Omental fat pad (tissue), 4 donors: ENCODE measurements at places on chromosomes 12 and 14. TPM values are rescaled to one million over a fixed set of nuclear protein-coding genes. Genes with fewer than 3 reads are reported as not detected.

- no peak for DNase-seq
These were observed 36.4 kb upstream of the SYT10 start for GRCh38 chr12:33476058-33476457.

- no peak for DNase-seq
These were observed 13.2 kb downstream of the PRPF40B start for GRCh38 chr12:49636574-49636973.

DNA sequence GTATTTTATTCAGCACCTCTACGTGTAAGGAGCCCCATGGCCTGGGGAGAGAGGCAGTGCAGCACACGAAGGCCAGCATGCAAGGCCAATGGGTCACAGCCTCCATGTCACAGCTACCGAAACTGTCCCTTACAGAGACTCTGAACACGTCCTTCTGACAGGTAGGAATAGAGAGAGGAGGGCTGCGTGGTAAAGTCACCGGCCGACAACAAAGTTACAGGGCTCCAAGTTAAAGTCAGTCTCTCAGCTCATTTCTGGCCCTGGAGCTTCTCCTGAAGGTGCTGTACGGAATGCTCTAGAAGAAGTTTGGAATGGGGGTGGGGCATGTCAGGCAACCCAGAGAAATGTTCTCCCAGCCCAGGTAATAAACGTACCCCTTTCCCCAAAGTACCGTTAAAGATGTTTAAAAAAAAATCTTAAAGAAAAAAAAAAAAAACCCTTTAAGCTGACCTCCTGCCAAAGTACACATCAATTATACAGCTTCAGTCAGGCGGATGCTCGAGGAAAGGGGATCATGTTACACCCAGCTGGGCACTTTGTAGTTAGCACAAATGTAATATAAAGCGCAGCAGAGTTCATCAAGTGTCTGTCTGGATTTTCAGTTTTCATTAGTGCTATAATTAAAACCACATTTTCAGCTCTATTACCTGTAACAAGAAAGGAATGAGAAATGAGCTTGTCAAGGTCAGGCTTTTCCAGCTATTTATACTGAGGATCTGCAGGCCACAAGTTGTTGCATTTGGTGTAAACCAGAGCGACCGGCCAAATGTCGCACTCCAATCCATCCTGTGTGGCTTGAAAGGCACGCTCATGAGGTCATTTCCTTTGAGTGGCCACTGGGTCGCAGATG is 53.3 kb upstream of the CDKN3 start:
- DNase-seq, result no peak

- no peak for DNase-seq
These were observed 61.7 kb upstream of the DDX11 start for GRCh38 chr12:31011746-31012566.

DNA sequence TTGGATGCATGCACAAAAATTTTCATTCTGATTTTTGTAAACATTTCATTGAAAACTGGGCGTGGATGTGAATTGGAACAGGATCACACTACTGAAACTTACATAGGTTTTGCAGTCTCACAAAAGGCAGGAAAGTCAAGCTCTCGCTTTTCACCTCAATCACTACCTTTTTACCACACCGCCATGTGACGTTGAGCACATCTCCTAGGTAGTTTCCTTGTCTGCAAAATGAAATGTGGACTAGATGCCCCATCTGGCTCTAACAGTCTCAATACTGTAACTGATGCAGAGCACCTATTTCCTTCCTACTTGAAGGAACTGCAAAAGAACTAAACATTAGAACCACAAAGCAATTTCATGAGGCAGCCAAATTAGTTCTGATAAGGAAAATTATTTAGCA is 4.4 kb upstream of the YY1 start:
- DNase-seq, result no peak

DNA sequence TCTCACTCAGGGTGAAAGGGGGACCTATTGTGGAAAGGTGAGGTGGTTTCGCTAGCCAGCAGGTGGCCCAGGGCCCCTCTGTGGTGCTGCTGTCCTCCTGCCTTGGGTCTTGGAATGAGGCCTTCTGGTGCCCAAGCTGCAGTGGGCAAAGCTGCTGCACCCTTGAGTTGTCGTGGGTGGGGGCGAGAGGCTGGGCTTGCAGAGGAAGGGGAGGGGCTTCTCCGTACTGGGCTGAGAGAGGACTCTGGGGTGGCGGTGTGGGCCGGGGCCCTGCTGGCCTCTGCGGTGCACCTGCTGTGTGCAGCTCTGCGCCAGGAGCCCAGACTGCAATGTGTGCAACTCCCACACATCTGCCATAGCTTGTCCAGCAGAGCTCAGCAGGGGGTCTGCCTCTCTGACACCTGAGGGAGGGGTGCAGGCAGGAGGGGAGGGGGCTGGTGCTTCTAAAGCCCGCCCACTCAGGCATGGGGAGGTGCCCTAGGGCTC is 145.8 kb downstream of the KIF26A start:
- no peak for DNase-seq

- no peak for DNase-seq
These were observed 664 bp downstream of the LRFN5 start for GRCh38 chr14:41607304-41607775.

DNA sequence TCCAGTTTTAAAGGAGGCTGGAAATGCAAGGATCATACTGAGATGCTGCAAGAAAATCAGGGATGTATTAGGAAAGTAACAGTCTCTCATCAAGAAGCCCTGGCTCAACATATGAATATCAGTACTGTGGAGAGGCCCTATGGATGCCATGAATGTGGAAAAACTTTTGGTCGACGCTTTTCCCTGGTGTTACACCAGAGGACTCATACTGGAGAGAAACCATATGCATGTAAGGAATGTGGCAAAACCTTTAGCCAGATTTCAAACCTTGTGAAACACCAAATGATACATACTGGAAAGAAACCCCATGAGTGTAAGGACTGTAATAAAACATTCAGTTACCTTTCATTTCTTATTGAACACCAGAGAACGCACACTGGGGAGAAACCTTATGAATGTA is 24.5 kb downstream of the ZNF891 start:
- no peak for DNase-seq

DNA sequence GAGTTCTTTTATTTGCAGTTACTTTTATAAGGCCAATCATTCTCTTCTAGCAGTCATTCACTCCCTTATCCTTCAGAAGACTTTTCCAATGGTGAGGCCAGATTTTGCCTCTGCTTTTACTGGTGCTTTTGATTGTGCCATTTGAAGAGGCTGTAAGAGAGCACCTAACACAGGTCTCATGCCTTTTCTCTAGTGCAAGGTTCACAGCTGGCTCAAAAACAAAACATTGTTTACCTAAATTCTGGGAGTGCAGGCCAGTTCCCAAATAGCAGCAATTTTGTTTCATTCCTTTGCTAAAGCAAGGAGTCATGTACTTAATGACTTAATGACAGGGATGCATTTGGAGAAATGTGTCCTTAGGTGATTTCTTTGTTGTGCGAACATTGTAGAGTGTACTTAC is 192.0 kb downstream of the SYT10 start:
- DNase-seq, result no peak

DNA sequence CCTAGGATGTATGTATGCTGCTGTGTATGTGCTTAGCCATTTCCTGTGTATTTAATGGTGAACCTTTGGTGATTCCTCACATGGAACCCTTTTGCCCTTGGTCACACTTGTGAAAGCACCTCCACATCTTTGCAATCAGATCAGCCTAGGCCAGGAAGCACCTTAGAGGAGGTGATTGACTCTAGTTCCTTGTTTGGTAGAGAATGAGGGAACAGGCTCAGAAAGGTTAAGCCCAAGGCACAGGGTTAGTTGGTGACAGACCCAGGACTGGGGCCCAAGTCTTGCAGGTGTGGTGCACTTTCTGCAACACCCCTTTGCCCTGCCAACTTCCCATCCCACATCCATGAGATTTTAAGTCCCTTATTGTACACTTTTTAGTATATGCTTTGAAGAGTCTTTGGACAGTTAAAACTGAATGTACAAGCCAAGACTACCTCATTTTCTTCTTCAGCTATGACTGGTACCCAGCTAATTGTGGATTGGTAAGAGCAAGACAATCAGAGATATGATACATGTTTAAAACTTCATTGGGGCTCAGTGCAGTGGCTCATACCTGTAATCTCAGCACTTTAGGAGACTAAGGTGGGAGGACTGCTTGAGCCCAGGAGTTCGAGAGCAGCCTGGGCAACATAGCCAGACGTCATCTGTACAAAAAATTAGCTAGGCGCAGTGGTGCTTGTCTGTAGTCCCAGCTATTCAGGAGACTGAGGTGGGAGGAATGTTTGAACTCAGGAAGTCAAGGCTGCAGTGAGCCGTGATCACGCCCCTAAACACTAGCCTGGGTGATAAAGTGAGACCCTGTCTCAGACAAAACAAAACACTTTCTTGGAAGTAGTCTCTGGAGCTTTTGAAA is 71.1 kb downstream of the RASSF3 start:
- no peak for DNase-seq

DNA sequence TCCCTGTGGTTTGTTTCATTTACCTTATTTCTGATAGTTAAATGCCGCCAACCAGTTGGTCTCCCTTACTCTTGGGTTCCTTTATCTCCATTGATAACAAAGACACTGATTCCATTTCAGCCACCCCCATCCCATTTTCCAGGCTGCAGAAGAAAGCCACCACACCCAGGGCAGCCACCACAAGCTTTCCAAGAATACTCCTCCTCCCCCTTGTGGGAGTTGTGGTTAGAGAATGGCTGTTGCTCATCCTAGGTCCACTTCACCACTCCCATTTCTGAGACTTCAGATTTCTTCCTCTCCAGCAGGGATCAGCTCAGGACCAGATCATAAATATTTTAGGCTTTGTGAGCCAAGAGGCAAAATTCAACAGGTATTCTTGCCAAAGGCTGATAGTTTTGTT is 73.9 kb downstream of the ANO4 start:
- no peak for DNase-seq

- no peak for DNase-seq
These were observed 121.4 kb upstream of the PCED1B start for GRCh38 chr12:46958053-46958452.

DNA sequence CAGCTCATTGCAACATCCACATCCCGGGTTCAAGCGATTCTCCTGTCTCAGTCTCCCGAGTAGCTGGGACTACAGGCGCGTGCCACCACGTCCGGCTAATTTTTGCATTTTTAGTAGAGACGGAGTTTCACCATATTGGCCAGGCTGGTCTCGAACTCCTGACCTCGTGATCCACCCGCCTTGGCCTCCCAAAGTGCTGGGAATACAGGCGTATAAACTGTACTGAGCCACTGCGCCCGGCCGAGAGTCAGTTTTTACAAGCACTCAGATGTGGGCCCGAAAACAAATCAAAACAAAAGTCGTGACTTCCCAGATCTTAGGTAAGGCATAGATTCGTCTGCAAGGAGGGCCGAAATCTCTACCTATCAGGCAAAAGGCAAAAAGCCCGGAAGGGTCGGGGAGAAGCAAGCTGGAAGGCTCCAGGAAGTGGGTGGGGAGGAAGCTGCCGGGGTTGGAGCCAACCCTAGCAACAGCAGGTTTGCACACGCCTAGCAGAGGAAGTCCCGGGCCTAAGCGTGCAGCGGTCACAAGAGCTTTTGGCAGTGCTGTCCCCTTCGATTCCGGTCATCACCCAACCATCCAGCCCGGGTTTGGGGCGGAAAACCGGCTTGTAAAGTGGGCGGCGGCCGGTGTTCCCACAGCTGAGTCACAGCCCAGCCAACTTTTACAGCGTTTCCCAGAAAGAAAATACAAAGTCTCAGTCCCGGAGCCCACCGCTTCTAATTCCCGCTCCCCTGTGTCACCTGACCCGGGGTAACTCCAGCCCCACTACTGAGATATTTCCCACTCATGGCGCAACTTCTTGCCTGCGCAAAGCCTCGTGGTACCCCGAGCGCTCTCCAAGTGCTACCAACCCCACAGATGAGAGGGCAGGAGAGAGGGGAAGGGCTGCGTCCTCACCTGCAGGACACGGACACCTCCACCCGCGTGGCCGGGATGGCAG is 583 bp downstream of the CPNE8 start:
- peak; percentile 73 for DNase-seq

- no peak for DNase-seq
These were observed 25.9 kb downstream of the SLCO1A2 start for GRCh38 chr12:21308785-21309184.

DNA sequence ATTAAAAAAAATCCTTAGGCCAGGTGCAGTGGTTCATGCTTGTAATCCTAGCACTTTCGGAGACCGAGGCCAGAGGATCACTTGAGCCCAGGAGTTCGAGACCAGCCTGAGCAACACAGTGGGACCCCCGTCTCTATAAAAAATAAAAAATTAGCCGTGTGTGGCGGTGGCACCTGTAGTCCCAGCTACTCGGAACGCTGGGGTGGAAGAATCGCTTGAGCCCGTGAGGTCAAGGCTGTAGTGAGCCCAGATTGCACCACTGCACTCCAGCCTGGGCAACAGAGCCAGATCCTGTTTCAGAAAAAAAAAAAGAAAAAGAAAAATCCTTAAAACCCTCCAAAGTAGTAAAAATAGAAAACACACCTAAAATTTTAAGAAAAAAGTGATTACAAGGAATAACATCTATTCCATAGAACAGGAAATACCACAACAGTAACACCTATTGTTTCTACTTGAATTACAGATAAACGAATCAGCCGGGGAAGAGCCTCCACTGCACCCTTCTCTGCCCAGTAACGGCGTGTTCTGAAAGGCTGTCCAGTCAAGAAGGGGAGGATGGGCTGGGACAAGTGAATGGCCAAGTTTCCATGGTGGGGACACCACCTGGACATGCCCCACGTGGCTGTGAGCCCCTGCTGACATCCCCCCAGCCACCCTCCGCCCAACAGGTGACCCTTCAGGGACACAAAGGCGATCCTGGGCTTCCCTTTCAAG is 17.8 kb downstream of the POLE start:
- DNase-seq, result no peak

GRCh38 chr14:74347795-74348100 is 523 bp upstream of the VRTN start:
- DNase-seq, result no peak

DNA sequence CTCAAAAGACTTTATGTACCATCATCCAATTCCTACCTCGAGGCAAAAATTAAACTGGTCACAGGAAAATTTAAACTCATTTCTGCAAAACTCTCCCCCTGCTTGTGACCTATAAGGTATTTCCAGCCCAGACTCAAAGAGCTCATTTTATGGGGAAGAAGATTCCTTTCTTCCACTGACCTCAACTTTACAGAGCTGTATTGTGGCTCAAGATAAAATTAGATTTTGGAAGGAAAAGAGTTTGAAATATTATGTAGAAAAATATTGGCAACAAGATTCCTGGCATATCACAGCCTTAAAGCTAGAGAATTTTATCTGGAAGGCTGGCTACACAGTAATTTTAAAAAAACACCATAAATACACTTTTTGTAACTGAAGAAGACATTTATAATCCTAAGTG is 91.7 kb downstream of the STXBP6 start:
- DNase-seq, result no peak

- DNase-seq, result no peak
These were observed 149.1 kb upstream of the RGS6 start for GRCh38 chr14:71783088-71783487.

GRCh38 chr12:70176290-70176689 is 66.9 kb upstream of the CNOT2 start:
- DNase-seq, result no peak

- no peak for DNase-seq
These were observed 23.1 kb downstream of the WSCD2 start for GRCh38 chr12:108152170-108152538.

The SLC6A13 gene
- 0.88 TPM for total RNA-seq

The TRIM9 gene
- 1.5 TPM for total RNA-seq

The TPH2 gene
- not detected for total RNA-seq

The KRT72 gene
- 0.31 TPM for total RNA-seq

The KLHL33 gene
- 2.0 TPM for total RNA-seq

The AACS gene
- 20.3 TPM for total RNA-seq

The NGB gene
- total RNA-seq, result not detected

The SUOX gene
- total RNA-seq, result 21.5 TPM

The IL31 gene
- not detected for total RNA-seq

The ITGB7 gene
- total RNA-seq, result 2.2 TPM
